GM18507 (cell line): ENCODE measurements at places on chromosomes 13 and 19.

- DNase-seq, result no peak
Observed at GRCh38 chr19:43351998-43352746, 1.3 kb upstream of the CD177 start.

- no peak for DNase-seq
Observed at GRCh38 chr13:31781064-31781463, 41.7 kb downstream of the RXFP2 start.

- no peak for DNase-seq
Observed at GRCh38 chr19:13004273-13004672, 9.0 kb downstream of the NFIX start.

DNA sequence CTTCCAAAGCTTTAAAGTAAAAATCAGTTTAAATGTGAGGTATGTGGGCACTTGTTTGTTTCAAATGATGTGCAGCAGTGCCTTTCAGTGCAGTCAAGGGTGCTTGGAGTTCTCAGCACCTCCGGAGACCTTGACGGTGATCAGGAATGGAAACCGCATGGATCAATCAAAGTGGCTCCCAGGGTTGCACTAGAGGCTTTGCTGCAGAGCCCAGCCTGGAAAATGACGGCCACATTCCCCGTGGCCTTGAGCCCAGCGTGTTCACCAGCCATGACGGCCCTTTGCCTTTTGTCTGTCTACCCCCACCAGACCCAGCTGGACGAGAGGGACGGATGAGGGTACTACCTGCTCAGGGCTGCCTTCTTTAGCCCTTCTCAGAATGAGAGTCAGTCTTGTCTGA lies 320.0 kb downstream of the TEX29 start:
- DNase-seq, result no peak

GRCh38 chr13:23861310-23861709 lies 27.9 kb downstream of the MIPEP start:
- DNase-seq, result no peak

GRCh38 chr19:41624515-41624914 lies 2.4 kb downstream of the CEACAM4 start:
- DNase-seq, result no peak

DNA sequence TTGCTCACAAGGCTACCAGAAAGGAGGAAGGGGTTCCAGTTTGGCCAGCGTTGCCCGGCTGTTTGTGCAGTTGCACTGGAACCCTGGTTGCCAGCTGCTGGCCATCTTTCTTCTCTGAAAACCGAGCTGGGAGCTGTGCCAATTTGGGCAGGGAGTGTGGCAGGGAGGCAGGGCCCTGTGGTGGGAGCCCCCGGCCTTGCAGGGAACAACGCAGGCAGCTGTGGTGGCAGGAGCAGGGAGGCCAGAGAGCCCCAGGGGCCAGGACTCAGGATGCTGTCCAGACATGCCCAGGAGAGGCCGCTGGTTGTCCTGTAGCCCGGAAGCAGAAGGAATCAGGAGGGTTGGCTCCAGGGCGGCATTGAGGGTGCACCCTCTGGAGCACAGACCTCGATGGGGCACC lies 4.8 kb downstream of the KMT5C start:
- no peak for DNase-seq

- no peak for DNase-seq
Observed at GRCh38 chr13:28492569-28493367, 2.2 kb downstream of the FLT1 start.

GRCh38 chr19:40638327-40638726 lies 37.2 kb downstream of the LTBP4 start:
- DNase-seq, result no peak

GRCh38 chr19:12034620-12035019 lies 859 bp downstream of the ZNF433 start:
- DNase-seq, result no peak

GRCh38 chr19:1004803-1005664 lies 4.8 kb downstream of the GRIN3B start:
- no peak for DNase-seq

DNA sequence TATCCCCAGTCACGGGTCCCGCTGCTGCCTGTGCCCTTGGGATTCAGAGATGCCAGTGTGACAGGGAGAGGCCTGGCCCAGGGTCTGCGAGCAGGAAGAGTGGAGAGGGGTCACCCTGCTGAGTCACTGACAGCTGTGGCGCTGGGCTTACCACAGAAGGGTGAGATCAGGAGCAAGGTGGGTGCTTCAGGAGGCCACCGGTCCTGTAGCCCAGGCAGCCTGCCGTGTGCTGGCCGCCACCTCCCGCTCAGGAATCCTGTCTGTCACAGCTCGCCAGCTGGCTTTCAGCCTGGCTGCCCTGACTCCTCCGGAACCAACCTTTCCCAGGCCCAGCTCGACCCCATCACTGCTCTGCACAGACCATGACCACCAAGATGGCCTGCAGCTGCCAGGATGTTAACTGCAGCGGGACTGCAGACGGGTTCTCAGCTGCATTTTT lies 25.3 kb downstream of the NAXD start:
- no peak for DNase-seq

- no peak for DNase-seq
Observed at GRCh38 chr19:28494461-28494860, 718.5 kb downstream of the UQCRFS1 start.

- DNase-seq, result no peak
Observed at GRCh38 chr19:6141217-6141616, 5.8 kb downstream of the ACSBG2 start.

GRCh38 chr19:42206871-42207755 lies 10.4 kb downstream of the DEDD2 start:
- DNase-seq, result no peak

- no peak for DNase-seq
Observed at GRCh38 chr19:53908106-53908934, 758 bp upstream of the CACNG7 start.

- DNase-seq, result no peak
Observed at GRCh38 chr19:53076984-53077383, 26.2 kb downstream of the ZNF160 start.

DNA sequence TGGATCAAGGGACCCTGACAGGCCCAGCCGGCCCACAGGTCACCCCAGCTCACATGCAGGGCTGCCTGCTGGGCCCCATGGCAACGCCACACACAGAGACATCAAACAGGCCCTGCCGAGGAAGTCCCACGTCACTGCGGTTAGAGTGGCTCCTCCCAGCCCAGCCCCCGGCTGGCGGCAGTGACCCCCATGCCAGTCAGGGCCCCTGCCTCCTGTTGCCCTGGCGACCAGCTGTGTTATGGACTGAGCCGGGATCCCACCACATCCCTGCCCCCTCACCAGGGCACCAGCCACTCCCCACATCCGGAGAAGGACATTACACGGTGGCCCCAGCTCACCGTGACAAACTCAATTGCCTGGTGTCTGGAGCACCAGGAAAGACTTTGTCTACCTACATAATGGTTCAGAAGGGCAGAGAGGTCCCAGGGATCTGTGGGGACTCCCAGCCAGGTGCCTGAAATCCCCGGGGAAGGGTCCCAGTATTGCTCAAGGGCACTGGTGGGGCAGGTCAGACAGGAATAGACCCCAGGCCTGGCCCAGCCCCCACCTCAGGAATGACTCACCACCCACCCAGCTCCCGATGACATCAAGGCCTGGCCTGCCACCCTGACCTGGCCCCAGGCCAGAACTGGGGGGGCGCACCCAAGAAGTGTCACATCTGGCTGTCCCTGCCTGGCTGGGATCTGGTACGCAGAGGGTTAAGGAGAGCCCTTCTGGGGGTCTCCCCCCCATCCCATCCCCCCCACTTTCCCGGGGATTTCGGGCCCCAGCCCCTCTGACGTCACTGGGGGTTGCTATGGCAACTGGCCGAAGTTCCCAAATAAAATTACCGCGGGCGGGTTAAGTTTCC lies 30.2 kb upstream of the NANOS3 start:
- peak; percentile 82 for DNase-seq

- peak; percentile 88 for DNase-seq
Observed at GRCh38 chr19:47255879-47256692, at the start of gene CCDC9. Gene CCDC9 (plus strand): TSS chr19:47256525. CDS start chr19:47258401, 1,876 bp downstream.

DNA sequence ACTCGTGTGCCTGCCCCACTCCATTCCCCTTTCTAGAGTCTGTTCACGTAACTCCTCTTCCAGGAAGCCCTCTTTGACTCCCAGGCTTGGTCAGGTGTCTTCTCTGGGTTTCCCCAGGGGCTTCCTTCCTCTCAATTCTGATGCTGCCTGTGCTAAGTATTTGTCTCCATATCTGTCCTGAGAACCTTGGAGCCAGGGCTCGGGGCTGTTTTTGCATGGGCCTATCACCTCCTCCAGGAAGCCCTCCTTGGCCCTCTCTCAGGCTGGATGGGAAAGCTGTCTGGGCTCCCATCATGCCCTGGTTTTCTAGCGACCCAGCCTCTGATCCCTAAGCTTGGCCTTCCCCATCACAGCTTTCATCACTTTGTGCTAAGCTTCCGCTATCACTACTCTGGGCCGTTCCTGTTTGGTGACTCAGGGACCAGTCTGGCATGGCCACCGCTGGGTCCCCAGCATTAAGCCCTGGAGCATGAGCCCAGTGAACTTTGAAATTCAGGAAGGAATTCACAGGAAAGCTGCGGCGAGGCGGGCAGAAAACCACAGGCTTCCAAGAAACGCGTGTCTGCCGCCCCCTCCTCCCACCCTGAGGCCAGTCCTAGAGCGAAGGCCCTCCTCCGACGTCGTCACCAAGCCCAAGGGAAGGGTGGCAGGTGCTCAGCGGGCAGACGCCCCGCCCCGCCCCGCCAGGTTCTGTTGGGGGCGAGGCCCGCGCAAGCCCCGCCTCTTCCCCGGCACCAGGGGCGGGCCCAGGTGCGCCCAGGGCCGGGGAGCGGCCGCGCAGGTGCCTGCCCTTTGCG lies 486 bp upstream of the SPINT2 start:
- peak; percentile 44 for DNase-seq

DNA sequence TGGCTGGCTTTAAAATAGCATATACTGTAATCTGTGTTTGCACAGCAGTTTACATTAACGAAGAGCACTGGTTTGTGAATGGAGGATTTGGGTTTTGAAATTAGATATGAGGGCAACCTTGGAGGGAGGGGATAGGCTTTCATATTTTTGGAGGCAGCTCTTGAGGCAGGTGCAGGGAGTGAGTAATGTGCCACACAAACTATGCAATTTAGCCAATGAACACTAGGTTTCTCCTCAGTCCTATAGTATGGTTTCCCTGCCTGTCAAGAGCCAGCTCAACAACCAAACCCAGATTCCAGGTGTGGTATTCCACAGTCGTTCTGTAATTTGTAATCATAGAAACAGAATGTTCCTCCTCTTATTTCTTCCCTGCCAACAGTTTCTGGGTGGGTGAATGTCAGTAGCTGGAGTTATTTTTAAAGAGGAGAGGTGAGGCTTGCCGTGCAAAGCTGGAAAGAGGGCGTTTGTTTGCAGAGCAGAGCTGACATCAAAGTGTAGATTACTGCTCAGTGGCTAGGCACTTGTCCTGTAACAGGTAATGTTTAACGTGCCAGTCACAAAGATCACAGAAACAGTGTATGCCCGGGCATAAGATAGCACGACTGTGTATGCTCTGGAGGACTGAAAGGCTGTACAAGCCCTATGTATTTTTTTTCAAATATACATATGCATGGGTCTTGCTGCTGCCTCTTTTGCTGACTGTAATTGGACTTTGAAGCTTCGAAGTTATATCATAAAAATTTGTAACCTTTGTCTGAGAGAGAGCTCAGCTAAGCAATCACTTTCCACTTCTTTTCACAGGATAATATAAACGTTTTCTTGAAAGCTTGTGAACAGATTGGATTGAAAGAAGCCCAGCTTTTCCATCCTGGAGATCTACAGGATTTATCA lies 124.2 kb downstream of the LMO7 start:
- no peak for DNase-seq

DNA sequence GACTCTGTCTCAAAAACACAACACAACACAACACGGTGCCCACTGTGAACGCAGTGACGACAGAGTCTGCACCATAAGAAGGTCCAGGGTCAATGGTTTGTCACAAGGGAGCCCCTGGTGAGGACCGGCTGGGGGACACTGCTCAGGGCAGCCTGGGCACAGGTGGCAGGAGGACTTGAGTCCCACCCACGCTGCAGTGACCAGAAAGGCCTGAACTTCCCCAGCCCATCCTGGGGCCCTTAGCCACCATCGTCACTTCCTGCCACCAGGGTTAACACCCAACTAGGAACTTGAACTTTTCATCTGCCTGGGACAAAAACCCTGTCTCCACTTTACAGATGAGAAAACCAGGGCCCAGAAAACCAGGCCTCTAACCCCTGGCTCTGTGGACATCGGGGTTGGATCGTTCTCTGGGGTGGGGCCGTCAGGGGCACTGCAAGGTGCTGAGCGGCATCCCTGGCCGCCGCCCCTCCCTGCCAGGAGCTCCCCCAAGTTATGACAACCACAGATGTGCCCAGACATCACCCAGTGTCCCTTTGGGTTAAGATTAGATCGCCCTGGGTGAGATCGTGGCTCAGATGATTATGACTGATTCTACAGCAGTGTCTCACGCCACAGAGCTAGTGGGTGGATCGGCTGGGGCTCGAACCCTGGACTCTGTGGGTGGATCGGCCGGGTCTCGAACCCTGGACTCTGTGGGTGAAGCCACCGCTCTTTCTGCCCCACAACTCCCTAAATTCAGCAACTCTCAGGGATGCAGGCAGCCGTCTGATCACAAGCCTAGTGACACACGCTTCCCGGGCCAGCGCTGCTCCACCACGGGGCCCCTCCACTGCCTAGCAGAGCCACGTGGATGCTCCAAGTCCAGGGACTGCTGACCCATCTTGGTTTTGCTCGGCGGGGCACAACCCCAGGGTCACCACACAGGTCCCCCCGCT lies 14.0 kb downstream of the MOB3A start:
- DNase-seq, result no peak

DNA sequence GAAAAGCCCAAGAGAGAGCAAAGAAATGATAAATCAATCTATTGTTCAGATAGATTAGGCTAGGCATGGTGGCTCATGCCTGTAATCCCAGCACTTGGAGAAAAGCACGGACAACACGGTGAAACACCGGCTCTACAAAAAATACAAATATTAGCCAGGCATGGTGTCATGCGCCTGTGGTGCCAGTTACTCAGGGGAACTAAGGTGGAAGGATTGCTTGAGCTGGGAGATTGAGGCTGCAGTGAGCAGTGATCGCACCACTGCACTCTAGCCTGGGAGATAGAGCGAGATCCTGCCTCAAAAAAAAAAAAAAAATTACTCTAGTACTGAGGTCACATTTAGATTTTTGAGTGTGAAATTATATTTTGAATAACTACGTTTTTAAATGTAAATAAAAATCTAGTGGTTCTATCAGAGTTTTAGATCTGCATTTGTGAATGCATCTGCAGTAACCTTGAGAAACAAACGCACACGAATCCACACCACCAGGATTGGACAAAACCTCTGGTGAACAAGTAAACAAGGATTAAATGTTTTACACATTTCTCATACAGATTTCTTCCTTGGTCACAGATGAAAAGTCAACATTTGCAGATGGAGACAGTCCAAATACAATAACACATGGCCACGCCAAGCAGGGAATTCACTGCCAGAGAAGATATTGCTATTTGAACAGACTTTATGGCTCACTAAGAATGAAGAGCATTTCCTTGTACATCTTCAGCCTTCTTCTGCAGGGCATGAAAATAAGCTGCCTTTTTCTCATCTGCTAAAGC lies 917.6 kb downstream of the PCDH9 start:
- DNase-seq, result no peak

- no peak for DNase-seq
Observed at GRCh38 chr13:46598140-46598819, 45.3 kb downstream of the LRCH1 start.

DNA sequence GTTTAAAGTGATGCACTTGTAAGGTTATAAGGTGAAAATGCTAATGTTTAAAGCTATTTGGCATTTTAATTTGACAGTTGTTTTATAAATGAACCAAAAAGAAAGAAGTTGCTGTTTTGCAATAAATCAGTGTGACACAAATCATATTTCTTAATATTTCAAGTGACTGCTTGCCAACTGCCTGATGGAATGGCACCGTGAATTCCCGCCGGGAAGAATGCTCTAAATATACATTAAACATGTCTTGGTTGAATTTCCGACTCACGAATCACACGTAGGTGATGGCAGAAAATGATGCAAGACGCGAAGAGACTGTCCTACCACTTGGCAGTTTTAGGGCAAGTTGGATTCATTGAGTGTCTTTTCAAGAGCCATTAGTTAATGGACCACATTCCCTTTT lies 3.1 kb upstream of the GJB2 start:
- DNase-seq, result no peak
